ENCODE measurements at places on chromosomes 7 and 10.

GRCh38 chr10:109726473-109726872 lies 196.8 kb downstream of the XPNPEP1 start:
- DNase-seq = no peak

DNA sequence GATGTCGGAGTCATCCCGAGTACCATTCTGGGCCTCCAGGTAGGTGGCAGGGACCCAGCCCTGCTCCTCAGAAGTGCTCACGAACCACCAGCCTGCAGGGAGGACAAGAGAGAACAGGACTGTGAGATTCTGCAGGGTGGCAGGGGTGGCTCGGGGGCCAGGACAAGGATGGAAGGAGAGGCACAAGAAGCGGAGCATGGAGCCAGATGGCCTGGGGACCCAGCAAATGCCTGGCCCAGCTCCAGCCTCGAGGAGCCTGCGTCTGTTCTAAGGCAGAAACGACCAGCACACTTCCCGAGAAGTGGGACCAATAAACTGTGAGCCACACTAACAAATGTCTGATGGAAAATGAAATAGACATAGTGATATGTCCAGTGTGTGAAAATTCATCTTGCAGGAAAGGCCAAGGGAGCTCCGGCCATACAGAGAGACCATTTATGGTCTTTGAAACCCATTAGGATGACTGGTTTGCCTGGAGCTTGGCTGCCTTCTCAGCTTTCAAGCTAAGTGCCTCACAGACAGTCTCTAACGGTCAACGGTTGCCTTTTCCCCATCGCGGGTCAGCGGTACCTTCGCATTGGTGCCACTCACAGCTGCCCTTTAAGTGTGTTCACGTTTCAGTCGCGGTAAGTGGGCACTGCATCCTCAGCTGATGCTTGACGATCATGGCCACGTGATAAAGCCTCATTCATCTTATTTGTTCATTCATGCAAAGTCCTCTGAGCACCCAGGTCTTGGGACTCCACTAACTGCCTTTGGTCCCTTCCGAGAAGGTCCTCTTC lies 133.8 kb downstream of the NEURL1 start:
- no peak for DNase-seq

DNA sequence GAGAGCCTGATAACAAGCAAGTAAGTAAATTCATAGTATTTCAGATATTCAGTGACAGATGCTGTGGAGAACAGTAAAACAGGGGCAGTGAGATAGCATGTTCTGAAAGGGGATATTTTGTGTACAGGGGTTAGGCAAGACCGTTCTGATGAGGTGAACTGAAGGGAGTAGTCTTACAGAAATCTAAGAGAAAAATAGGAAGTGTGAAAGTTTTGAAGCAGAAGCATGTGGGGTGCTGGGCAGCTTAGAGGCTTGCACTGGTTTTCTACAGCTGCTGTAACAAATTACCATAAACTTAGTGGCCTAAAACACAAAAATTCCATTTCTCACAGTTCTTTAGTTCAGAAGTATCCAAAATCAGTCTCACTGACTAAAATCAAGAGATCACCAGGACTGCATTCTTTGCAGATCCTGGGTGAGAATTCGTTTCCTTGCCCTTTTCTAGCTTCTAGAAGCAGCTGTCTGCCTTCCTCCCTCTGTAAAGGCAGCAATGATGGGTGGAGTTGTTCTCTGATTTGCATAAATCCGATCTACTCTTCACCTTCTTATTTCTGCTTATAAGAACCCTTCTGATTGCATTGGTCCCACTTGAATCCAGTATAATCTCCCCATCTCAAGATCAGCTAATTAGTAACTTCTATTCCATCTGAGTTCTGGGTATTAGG lies 7.5 kb upstream of the KLF14 start:
- DNase-seq = no peak

DNA sequence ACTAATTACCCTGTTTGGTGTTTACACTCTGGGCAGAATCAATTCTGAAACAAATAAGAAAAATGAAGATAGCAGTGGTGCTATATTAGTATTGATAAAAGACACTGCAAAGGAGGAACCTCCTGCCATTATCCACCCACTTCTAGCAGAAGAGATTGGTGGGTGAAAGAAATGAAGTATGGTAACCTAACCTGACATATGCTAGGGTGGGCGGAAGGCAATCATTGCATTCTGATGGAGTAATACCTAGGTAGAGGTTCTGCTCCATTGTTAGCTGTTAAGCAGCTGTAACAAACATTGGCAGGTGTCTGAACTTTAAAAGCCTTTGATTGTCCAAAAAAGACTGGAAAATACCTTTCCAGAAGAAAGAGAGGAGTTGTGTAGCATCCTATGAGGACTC lies 95.9 kb downstream of the OTUD1 start:
- DNase-seq = no peak

DNA sequence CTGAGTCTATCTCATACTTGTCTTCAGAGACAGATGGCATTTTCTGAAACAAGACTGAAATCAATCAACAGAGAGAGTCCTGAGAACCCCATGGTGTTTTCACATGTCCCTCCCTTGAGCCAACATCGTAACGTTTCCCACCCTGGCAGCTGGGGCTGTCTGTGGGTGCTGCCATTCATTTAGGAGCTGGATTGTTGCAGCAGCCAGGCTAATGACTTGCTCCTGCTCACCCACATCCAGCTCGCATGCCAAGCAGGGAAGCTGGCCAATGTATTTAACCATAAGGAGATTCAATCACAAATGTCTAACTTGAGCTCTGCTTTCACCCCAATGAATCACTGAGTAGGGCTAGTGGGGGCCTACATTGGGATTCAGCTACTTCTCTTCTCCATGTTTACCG lies 146.1 kb downstream of the ADRA2A start:
- no peak for DNase-seq

Measured in tibial artery (tissue), 4 donors.